ENCODE measurements at places on chromosomes 11 and 22.

- no peak for DNase-seq
These were observed 165.7 kb downstream of the ST3GAL4 start for GRCh38 chr11:126521196-126521595.

DNA sequence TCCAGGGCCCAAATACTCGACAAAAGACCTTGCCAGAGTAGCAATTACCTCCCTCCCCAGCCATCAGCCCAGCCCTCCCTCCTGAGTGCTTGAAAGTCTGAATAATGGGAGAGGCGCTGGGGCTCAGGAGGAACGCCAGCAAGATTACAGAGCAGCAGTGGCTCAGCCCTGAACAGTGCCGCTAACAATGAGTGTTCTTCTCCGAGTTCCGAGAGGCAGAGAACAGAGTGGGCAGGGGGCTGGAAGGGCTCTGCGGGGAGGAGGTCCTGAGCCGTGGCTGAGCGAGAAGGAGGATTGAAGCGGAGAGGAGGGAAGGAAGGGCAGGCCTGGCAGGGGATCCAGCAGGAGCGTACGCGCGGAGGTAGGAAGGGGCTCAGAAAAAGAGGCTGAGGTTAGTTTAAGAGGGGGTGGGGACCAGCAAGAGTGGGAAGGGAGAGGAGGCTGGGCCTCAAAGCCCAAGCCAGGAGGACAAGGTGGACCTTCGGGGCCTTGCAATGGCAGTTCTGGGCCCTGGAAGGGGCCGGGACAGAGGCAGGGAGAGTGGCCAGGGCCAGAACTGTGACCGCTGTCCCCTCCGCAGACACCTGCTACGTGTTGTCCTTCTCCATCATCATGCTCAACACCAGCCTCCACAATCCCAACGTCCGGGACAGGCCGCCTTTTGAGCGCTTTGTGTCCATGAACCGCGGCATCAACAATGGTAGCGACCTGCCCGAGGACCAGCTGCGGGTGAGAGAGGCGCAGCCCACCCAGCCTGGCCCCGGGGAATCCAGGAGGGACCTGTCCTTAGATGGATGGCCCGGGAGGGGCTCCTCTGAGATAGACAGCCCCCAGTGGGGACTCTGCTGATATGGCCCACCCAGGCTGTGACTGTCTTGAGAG lies 20.6 kb downstream of the CYTH4 start:
- DNase-seq = no peak

- DNase-seq = no peak
These were observed 92.1 kb upstream of the MTMR2 start for GRCh38 chr11:96015906-96016565.

- no peak for DNase-seq
These were observed 13.0 kb downstream of the ACO2 start for GRCh38 chr22:41481925-41482318.

DNA sequence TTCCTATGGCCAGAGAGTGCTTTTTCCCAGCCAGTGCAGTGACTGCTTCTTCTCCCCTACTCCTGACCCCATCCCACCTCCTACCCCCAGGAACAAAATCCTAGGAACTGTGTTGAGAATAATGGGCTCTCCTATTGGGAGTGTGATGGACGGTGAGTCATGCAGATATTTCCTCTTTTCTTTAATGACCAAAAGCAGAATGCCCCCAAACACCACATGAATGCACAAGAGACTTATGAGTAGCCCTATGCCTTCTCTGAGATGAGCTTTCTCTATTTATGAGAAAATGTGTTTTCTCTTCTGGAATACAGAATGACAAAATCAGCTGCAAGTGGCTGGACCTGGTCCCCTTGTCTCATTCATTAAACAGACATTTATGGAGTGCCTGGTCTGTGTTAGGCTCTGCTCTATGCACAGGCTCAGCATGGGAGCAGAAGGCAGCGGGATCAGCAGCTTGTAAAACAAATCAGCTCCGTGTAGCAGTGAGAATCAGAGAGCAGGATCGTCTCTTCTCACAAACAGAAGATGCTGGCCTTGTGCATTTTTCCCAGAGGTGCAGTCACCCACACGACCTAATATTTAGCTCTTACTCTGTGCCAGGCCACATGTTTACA lies 47.5 kb upstream of the GALNT18 start:
- DNase-seq = no peak

DNA sequence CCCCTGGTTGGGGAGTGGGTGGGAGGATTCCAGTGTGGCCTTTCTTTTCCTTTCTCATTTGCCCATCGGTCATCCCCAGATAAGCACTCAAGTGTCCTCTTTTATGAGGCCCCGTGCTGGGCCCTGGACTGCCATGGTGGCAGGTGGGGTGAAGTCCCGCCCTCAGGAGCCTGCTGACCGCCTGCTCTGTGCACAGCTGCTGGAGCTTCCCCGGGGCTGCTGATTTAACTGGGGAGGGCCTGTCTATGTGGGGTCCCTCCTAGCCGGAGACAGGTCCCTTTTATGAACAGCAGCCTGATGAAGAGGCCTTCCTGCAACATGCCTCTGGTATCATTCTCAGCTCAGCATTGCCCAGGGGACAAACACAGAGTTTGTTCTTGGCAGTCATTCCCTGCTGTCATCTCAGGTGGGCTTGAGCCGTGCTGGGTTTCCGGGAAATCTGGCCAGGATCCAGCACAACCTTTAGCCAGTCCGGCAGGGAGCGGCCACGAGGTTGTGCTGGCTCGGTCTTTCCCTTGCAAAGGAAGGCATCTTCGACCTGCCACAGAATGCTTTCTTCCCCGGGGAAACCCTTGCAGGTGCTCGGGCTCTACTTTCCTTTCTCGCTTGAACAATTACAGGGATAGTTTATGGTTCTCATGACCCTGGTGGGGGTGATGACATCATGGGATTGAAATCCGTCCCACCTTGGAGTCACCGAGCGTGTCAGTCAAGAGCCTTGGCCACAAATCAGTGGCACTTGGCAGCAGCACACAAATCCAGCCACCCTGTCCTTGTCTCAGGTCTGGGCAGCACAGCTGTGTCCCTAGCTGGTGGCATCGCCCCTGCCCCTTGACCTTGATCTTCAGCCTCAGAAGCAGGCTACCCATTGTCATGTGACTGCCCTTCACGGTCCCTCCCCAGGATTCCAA lies 20.1 kb downstream of the ST14 start:
- no peak for DNase-seq

DNA sequence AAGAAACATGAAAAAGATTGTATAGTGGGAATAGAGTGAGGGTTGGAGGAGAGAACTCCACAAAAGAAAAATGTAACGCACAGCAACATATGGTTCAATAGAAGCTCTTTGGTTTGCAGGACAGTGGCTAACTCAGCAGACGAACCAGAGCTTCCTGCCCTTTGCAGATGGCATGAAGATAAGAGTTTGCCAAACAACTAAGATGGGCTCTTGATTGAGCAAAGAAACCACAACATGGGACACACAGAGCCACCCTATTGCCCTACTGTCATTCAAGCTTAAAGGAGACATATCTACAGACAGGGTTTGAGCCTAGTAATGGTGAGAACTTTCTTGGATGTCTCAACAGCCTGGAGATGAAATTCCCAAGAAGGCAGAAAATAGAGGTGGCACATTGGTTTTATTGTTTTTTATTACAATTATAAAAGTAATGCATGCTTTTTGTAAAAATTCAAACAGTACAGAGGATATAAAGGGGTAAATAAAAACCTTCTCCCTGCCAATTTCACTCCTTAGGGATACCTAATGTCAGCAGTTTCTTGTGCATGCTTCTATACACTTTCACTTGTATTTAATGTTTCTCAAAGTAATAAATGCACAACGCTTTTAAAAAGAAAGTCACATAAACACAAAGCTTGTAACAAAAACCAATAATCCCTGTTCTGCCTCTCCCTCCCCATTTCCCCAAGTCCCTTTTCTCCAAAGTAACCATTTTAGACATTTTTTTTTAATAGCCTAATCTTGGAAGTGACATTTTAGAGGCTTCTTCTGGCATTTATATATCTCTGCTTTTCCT lies 63.7 kb downstream of the COPB1 start:
- no peak for DNase-seq

DNA sequence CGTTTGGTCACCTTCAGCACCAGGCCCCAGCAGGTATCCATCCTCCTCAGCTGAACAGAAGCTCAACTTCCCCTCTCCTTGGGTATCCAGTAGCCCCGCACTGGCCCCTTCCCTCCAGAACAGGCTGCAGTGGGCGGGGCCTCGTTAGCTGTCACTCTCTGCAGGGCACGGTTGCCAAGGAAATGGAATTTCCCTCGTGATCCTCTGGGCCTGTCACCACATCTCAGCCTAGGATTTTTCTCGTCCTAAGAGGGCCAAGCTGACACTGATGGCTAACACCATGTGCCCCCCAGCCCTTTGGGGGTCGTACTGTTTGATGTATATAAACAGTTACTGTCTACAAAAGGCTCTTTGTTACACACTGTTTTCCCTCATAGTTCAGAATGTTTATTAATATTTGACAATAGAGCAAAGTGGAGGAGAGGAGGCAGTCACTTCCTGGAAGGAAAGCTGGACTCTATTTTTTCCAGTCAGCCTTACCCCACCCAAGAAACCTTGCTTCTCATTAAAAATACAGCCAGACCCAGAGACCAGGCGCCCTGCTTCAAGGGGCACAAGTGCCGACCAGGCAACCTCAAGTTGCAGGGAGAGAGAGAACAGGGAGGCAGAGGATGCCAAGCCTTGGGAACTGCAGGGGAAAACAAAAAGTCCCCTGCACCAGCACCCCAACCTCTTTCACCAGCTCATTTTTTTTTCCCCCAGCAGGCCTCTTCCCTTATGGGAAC lies 44.5 kb downstream of the FEZ1 start:
- peak; percentile 22 for DNase-seq

- no peak for DNase-seq
These were observed 108.9 kb downstream of the CD44 start for GRCh38 chr11:35247863-35248262.

GRCh38 chr11:104343578-104343977 lies 179.6 kb upstream of the PDGFD start:
- no peak for DNase-seq

GRCh38 chr22:24289741-24290163 lies 19.1 kb downstream of the SPECC1L start:
- DNase-seq = no peak

- DNase-seq = no peak
These were observed 1999.8 kb downstream of the LRRC4C start for GRCh38 chr11:39459606-39460005.

- no peak for DNase-seq
These were observed 10.8 kb downstream of the PANX1 start for GRCh38 chr11:94139416-94139815.

GRCh38 chr11:75159151-75159953 lies 8.4 kb downstream of the SLCO2B1 start:
- DNase-seq = no peak

GRCh38 chr11:71391796-71392195 lies 56.4 kb downstream of the DHCR7 start:
- DNase-seq = no peak

- no peak for DNase-seq
These were observed 38.4 kb downstream of the NF2 start for GRCh38 chr22:29641700-29642330.

- no peak for DNase-seq
These were observed 17.9 kb downstream of the MICAL2 start for GRCh38 chr11:12128301-12128751.

- no peak for DNase-seq
These were observed 64.1 kb upstream of the WNT11 start for GRCh38 chr11:76270389-76270788.

DNA sequence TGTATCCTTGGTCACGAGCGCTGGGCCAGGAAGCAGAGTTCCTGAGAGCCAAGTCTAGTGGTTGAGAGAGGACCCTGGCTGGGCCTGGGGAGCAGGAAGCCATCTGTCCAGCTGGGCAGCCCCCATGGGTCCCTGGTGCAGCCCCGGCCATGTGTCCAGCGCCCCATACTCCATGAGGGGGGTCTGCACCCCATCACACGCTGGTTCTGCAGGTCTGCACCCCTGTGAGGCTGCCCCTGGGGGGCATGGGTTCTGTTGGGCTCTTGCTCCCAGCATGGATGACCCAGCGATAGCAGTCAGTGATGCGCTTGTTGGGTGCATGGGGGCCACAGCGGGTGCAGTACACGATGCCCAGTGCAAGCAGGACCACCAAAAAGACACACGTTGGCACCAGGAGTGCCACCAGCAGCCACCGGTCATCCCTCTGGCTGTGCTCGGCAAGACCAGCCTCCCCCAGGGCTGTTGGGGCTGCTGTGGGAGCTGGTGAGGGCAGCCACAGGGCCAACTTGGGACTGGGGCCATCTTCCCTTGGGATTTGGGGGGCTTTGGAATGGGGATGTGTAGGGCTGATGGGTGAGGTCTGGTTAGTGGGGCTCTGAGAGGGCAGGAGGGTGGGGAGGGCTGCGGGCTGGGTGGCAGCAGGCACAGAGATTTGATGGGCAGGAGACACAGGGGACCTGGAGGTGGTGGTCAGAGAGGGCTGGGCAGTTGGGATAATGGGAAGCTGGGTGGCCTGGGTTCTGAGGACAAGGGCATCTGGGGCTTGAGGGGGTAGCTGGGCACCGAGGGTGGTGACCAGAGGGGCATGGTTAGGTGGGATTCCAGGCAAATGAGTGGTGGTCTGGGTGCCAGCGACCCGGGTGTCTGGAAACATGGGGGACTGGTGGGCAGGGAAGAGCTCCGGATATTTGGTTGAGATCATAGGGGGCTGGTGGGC lies 2.0 kb downstream of the CD248 start:
- DNase-seq = no peak

DNA sequence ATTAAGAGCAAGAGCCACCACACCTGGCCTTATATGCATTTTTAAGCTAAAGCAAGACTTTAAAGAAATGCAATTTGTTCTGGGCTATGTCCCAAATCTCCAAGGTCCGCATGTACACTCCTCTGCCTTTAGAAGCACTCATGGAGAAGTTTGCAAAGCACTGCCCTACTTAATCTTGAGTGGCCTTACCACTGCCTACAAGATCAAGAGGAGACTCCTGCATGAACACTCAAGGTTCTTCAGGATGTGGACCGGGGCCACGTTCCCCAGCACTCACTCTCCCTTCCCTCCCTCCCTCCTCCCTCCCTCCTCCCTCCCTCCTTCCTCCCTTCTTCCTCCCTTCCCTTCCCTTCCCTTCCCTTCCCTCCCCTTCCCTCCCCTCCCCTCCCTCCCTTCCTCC lies 63.2 kb upstream of the HSPA8 start:
- DNase-seq = no peak

GRCh38 chr22:35397095-35397904 lies 2.6 kb upstream of the MCM5 start:
- DNase-seq = no peak

- no peak for DNase-seq
These were observed 22.2 kb upstream of the FGF19 start for GRCh38 chr11:69726019-69726418.

GRCh38 chr11:122751292-122752070 lies 86.8 kb upstream of the CRTAM start:
- no peak for DNase-seq

DNA sequence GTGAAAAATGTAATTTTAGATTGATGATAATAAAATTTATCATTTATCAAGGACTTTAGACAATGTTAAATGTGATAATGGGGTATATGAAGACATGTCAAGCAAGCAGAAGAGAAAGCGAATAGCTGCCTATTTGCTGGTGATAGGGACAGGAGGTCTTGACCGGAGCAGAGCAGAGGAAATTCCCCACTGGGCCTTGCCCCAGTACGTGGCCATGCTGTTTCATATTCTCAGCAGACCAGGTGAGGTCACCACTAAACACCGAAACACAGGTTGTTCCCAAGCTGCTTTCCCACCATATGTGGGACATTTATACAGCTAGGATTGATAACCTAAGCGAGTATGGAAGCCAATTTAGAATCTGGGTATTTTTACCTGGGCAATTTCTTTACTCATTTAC lies 1629.6 kb downstream of the FAM181B start:
- no peak for DNase-seq
